CD4-positive, alpha-beta T cell treated with Interleukin-6 at 100 ng/mL for 8 hours (primary cell): ENCODE measurements at places on chromosomes 6 and 20.

- no peak for DNase-seq
These were observed 5.4 kb upstream of the PHF1 start for GRCh38 chr6:33405386-33405940.

DNA sequence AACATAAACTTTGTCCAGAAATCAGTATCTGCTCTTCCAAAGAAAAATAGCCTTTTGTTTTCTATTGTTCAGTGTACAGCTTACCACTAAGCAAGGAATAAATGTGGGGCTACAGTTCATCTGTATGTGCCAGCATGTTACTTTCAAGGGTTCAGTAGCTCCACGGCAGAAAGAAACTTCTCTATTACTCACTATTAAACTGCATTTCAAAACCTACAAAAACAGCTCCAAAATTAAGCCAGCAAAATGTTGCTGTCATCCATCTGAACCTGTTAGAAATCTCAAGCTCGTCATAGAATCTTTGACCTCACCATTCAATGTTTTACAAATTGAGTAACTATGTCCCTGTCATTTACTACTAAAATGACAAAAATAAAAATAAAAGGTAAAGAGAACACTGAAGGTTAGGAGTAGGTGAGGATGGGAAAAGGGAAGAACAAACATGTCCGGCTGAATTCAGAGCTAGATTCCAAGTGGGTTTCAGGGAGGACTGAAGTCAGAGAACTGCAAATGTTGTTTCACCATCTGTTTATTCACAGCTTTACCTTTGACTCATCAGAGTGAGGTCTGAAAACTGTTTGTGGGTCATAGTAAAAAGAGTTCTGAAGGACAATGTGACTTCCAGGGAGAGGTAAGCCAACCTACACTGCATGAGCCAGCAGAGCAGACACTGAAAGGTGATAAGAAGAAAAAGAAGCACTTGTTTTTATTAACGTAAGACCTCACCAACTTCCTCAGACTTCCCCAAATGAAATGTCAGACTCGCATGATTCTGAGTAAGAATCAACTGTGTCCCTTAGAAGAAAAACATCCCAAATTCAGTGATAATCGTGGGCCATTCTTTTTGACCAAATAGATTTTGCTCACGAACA lies 62.0 kb downstream of the ATXN1 start:
- peak; percentile 41 for DNase-seq

DNA sequence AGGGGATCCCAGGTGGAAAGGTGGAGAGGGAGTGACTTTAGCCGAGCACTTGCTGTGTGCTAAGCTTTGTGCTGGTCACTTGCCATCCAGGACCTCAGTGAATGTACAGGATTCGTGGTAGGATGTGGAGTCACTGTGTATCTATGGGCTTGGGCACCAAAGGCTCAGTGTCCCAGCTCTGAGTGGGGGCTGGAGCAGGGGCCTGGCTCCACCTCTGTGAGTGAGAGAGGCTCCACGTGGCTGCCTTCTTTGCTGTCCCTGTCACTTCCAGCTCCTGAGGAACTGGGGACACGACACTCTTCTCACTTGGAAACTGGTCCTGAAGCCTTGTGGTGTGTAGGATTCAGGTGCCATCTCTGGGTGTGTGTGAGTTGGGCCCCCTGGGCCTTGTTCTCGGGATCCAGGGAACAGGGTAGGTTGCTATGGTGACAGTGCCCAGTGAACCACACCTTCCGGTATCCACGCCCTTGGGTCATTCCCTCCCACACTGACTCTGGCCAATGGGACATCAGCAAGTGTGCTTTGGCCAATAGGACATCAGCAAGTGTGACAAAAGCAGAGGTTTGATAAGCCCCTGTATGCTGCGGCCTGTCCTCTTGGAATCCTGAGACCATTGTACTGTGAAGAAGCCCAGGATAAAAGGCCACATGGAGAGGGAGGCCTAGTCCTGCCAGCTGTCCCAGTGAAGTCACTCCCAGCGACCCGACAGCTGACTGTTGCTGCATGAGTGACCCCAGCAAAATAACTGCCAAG lies 87.7 kb downstream of the CDH22 start:
- DNase-seq = no peak

DNA sequence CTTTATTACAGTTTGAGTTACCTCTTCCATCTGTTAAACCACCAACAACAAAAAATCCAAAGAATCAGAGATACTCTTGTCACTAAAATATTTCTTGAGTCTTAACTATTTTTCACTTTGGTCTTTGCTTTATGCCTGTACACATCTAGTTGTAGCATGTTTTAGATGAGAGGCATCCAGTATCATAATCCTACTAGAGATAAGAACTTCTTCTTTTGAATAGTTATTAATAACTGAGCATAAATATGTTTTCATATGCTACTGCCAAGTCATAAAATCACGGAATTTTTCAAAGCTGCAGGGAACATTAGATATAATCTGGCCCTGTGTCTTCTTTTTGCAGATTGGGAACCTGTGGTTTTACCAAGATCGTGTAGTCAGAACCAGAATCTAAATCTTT lies 55.3 kb downstream of the STK4 start:
- no peak for DNase-seq

GRCh38 chr20:62425281-62426058 lies 1.9 kb downstream of the RBBP8NL start:
- no peak for DNase-seq

- no peak for DNase-seq
These were observed 252.8 kb downstream of the TMEM242 start for GRCh38 chr6:157070403-157071107.

DNA sequence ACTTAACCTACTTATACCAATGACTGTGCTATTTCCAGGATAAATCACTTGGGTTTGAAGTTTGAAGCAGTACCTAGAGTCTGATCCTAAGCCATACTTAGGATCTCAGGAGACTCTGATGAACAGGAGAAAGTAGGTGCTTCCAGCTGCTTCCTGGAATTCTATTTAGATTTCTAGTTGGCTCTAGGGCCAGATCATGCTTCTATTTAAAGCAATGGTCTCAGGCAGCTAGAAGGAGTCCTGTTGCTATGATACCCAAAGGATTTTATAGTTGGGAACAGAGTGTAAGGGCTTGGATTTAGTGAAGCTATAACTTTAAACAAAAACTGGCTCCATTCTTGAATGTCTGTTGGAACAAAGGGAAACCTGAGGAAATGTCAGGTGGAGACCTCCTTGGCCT lies 52.4 kb upstream of the TINAG start:
- DNase-seq = no peak

DNA sequence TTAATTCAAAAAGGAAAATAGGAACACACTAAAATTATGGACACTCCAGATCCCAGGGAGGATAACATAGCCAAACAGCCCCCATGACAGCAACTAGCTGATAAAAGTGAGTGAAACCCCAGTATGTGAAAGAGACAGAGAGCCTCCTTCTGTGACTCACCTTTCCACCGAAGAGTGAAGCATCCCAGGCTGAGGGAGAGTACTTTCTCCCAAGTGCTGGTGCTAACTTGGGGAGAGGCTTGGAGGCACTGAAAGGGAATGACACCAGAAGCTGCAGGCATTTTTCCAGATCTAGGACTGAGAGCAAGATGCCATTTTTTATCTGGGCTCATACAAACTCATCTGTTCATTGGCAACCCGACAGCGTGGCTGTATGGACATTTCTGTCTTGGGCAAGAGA lies 339.8 kb downstream of the HTR1B start:
- no peak for DNase-seq

- peak; percentile 30 for DNase-seq
These were observed 13.3 kb upstream of the ITPR3 start for GRCh38 chr6:33607784-33608161.

DNA sequence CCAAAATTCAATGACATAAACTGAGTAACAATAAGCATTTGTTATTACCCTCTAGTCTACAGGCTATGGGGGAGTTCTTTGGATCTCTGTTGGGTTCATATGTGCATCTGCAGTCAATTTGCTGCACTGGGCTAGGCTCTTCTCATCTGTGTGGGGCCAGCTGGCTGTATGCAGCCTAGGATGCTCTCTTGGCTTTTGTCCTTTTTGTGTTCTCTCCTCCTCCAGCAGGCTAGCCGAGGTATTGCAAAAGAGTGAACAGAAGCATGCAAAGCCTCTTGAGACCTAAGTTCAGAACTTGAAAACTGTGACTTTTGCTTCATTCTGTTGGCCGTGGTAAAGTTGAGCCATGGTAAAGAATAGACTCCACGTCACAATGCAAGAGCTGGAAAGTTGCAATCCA lies 62.8 kb upstream of the FOXO3 start:
- DNase-seq = no peak

- no peak for DNase-seq
These were observed 217.8 kb upstream of the CCN2 start for GRCh38 chr6:132168961-132169360.

DNA sequence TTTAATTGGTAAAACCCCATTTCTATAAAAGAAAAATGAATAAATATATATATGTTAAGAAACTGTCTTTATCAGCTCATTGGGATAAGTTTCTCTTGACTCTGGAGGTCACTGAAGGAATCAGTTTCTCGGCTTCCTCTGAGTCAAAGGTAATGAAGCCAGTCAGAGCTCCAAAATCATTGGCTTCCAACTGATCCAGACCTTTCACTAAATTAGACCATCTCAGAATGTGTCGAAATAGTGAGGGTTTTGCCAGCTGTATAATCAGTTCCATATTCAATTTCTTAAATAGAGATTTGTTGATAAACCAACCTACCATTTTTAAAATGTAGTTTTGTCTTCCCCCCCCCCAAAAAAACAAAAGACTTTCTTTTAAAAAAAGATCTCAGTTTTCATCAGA lies 60.5 kb upstream of the SRSF6 start:
- DNase-seq = no peak

DNA sequence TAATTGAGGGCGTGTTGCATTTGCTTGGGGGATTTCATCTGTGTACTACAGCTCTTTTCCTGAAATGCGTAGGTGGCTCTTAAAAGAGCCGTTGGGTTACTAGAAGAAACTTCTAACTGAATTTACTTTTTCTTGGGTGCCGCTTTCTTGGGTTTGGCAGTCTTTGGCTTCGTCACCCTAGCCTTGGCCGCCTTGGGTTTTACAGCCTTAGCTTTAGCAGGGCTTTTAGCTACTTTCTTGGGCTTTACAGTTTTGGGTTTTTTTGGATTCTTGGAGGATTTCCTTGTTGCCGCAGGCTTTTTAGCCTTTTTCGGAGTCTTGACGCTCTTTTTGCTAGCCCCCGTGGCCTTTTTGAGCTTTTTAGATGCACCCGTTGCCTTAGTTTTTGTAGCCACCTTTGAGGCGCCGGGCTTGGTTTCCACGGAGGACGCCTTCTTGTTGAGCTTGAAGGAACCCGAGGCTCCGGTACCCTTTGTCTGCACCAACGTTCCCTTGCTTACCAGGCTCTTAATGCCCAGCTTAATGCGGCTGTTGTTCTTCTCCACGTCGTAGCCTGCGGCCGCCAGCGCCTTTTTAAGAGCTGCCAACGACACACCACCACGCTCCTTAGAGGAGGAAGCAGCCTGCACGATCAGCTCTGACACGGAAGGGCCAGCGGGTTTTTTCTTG lies 54.5 kb downstream of the TRIM38 start:
- no peak for DNase-seq

- DNase-seq = no peak
These were observed 73.3 kb upstream of the CD93 start for GRCh38 chr20:23159256-23159946.

- no peak for DNase-seq
These were observed 208.2 kb downstream of the DLL1 start for GRCh38 chr6:170082531-170083187.

DNA sequence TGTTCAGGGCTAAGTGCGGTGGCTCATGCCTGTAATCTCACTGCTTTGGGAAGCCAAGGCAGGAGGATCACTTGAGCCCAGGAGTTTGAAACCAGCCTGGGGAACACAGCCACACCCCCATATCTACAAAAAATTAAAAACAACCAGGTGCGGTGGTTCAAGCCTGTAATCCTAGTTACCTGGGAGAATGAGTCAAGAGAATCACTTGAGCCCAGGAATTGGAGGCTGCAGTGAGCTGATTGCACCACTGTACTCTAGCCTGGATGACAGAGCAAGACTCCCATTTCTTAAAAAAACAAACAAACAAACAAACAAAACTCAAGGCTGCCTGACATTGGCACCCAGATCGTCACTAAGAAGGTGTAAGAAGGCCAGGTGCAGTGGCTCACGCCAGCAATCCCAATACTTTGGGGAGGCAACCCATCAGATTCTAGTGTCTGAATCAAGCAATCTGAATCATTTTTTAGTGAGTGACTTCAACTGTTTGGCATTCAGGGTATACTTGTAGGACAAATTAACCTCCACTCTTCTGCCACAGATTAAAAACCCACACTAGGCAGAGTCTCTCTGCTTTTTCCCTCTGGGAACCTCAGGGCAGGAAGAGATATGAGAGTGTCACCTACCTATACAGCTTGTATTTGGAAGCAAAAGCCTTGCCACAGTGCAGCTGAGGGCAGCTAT lies 6.1 kb downstream of the PLAGL2 start:
- no peak for DNase-seq
